ENCODE measurements at places on chromosomes 4 and X.

DNA sequence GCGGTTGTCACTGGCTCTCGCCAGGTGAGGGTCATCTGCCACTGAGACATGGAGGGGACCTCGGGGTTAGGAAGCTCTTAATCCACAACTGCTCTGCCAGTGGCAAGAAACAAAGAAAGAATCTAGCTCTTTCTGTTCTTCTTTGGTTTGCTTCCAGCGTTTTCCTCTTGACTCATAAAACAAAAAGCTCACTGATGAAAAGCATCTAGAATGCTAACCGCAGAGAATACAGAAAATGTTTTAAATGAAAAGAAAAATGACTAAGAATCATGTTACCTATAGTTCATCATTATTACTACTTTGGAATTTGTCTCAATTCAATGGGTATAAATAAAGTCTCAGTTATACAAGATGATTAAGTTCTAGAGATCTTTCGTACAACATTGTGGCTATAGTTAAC is 274.8 kb upstream of the TENM3 start:
- no peak for DNase-seq

DNA sequence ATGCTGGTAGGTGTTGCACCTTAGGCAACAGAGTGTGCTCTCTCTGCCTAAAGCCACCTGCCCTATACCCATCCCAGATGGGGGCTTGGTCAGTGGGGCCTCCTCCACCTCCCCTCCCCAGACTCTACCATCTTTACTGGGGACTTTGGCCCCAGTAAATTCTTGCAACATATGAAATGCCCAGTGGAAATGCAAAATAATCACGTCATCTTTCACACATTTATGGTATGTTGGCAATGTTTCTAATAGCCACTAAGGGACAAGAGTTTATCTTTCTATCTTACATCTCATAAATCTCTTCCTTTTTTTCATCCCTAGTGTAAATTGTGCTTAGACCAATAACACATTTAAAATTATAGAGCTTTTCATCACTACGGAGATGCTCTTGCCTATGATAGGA is 103.0 kb upstream of the MAML3 start:
- no peak for DNase-seq

DNA sequence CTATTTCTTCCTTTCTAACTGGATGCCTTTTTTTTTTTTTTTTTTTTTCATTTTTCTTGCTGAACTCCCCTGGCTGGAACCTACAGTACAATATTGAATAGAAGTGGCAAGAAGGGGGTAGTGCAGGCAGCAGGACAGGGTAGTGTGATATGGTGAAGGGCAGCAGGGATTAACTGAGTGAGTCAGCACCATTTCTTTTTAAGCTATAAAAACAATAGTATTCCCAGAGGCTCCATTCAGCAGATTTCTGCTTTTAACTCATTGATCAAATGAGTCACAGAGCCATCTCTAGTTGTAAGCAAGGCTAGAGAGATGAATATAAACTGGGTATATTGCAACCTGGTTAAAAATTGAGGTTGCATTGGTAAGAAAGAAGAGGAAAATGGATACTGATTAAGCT is 53.6 kb upstream of the SETD7 start:
- DNase-seq: no peak

DNA sequence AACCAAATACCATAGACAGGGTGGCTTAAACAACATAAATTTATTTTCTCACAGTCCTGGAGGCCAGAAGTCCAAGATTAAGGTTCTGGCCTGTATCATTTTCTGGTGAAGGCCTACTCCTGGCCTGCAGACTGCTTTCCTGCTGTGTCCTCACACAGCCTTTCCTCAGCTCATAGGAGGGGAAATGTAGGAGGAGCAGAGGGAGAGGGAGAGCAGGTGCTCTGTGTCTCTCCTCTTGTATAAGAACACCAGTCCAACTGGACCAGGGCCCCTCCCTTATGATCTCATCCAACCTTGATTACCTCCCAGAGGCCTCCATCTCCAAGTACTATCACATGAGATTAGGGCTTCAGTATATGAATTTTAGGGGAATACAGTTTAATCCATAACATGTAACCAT is 34.3 kb downstream of the RAPGEF2 start:
- DNase-seq: no peak

DNA sequence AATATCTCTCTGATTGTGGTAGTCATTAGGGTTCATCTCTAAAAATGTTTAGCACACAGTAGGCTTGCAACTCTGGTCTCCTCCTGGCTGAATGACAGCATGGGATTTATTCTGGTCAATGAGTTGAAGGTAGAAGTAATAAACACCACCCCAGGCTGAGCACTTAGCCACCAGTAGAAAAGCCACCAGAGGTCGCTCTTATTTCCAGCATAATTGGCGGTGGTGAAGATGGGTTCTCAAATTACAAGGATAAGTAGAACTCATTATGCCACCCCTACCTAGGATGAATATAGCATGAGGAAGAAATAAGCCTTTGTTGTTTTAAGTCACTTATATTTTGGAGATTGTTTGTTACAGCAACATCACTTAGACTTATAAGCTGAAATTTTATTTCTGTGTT is 302.7 kb downstream of the GPM6A start:
- no peak for DNase-seq
